ENCODE measurements at places on chromosomes 11 and 22. TPM values are rescaled to one million over a fixed set of nuclear protein-coding genes. Genes with fewer than 3 reads are reported as not detected.

Gene SLC6A5
- not detected for total RNA-seq

DNA sequence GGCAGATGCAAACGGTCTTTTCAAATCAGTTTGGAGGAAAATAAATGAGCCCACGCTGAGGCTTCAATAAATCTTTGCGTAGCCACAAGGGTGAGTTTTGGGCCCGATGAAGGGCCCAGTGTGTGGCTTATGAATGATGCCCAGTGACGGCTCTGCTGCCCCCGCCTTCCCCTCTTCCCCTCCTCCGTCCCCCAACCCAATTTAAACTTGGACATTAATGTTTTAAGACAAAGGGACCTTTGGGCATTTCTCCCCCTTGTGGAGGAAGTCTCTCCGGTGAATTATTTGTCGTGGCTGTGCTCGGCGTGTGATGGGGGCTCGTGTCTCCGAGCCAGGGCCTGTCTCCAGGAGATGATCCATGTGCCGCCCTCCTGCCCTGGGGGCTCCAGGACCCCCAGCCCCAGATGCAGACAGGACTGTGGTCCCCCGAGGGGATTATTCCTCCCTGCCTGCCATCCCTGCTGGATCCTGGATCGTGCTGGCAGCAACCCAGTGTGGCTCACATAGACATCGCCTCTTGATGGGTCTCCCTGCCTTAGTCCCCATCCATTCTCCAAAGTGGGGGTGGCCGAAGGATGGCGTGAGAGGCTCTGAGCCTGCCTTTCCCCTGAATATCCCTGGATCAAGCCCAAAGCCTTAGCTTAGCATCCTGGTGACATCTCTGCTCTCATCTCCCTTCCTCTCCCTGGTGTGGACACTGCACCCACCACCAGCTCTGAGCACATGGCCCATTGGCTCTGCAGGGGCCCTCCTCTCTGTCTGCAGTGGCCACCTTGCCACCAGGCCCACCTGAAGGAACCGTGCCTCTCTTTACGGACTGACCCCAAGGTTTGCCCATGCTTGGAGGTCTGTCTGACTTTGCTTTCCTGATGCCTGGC lies 56.4 kb downstream of the SMIM38 start:
- no peak for DNase-seq

GRCh38 chr11:93532806-93533205 lies 10.4 kb downstream of the SMCO4 start:
- no peak for DNase-seq

Gene CCDC15
- total RNA-seq: 7.6 TPM

Gene SLC1A2
- total RNA-seq: 0.59 TPM

- peak; percentile 66 for DNase-seq
Measured at GRCh38 chr11:77522215-77522614, 48.3 kb upstream of the PAK1 start.

- DNase-seq: no peak
Measured at GRCh38 chr22:31170971-31171370, 11.0 kb downstream of the RNF185 start.

- DNase-seq: no peak
Measured at GRCh38 chr11:130191896-130192295, 32.3 kb downstream of the ST14 start.

DNA sequence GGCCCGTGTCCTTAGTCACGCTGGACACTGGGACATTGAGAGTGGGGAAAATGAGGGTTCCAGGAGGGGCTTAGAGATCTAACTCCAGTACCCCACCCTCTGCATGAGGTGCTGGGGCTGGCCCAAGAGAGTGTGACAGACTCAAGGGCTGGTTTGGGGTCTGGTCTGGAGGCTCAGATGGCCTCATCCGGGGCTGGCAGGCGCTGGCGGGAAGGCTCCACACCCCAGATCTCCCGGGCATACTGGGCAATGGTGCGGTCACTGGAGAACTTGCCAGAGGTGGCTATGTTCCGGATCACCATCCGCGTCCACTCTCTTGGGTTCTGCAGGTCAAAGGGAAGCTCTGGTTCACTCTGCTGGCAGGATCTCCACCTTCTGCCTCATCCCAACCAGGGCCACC lies 2.5 kb upstream of the RASGRP2 start:
- no peak for DNase-seq

- DNase-seq: peak; percentile 61
Measured at GRCh38 chr11:3022982-3023381, 30.9 kb upstream of the NAP1L4 start.

GRCh38 chr11:23976426-23976825 lies 520.4 kb upstream of the LUZP2 start:
- no peak for DNase-seq

Gene SDF2L1
- total RNA-seq: 44.7 TPM

Gene FOLR1
- total RNA-seq: 1.4 TPM

Gene PHLDB1
- 66.8 TPM for total RNA-seq
